ENCODE measurements at places on chromosomes 4 and X.

- DNase-seq: no peak
Measured at GRCh38 chr4:903066-904046, 28.8 kb downstream of the GAK start.

- DNase-seq: no peak
Measured at GRCh38 chrX:153102418-153102817, 30.2 kb downstream of the PNMA6A start.

GRCh38 chr4:137463377-137464003 lies 68.8 kb downstream of the PCDH18 start:
- no peak for DNase-seq

DNA sequence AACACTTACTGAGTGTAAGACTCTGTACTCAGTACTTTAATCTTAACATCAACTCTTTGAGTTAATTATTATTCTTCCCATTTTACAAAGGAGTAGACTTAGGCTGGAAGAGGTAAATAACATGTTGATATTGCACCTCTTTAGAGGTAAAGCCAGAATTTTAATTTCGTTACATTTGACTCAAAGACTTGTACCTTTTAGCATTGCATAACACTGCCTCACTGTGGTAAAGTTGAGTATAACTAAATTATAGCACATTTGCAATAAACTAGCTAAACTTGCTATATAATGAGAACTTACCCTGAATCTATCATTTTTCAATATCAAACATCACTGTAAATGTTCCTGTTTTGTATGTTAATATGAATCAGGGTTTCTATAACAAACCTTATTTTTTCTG lies 218.5 kb downstream of the PRR32 start:
- DNase-seq: no peak

- no peak for DNase-seq
Measured at GRCh38 chrX:148611993-148612392, 111.6 kb downstream of the AFF2 start.

DNA sequence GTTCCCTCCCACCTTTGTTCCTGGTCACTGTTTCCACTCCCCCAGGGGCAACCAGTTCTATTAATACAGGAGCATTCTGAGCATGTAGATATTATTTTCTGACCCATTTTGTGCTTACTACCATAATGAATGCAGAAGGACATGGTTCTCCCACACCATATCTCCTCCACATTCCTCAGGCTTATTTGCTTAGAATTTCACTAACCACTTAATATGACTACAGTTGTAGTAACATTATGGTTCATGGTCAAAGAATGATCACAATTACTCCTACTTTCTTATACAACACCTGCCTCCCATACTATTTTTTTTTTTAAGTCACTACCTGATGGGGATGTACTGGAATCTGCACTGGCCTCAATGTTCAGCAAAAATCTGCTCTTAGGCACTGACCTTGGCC lies 7.5 kb upstream of the FAM184B start:
- DNase-seq: no peak

DNA sequence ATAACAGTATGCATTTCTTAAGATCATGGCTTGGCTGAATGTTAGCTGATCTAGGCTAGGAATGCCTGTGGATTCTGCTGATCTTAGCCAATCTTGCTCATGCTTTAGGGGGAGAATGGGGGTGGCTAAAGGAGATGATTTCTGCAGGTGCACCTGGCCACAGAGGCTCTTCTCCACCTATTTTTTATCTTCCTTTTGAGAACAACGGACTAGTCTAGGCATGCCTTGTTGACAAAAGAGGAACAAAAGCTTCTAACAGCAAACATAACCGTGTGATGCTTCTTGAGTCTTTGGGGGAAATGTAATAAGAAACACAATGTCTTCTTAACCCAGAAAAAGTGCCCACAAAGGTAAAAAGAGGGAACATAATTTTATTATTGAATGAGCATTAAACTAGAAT lies 743.5 kb downstream of the ARAP2 start:
- DNase-seq: no peak

DNA sequence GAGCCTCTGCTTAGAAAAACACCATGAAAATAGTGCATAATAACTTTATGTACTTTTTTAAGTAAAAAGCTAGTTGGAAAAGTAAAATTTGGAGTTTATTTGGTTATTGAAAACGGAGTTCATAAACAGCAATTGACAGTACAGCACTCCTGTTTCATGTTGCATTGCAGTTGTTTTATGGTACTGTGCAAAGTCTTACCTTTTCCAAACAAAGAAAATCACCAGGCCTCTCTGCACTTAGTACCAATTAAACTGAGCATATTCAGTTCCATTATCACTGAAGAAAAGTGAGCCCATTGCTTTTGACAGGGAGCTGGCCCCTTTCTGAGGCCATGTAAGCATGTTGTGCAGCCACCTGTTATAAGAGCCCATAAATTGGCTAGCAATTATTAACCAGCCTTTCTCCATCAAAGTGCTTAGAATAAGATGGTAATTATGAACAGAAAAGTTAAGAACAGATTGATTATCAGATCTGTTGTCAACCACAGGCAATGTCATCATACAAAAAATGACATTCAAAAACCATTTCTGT lies 376.6 kb upstream of the EMCN start:
- DNase-seq: no peak

GRCh38 chrX:48025561-48025960 lies 18.8 kb downstream of the SPACA5 start:
- no peak for DNase-seq

- no peak for DNase-seq
Measured at GRCh38 chrX:31212856-31213748, 141.3 kb upstream of the FTHL17 start.

All from activated naive CD8-positive, alpha-beta T cell treated with anti-CD3 and anti-CD28 coated beads, Interleukin-2, amount 50 U/mL, for 16 hours (primary cell).